Activated T-cell treated with anti-CD3 and anti-CD28 coated beads, Interleukin-2, amount 50 U/mL, for 4 hours (primary cell): ENCODE measurements at places on chromosomes 11 and 22. TPM values are rescaled to one million over a fixed set of nuclear protein-coding genes. Genes with fewer than 3 reads are reported as not detected.

HEPACAM gene
- total RNA-seq: not detected

DNA sequence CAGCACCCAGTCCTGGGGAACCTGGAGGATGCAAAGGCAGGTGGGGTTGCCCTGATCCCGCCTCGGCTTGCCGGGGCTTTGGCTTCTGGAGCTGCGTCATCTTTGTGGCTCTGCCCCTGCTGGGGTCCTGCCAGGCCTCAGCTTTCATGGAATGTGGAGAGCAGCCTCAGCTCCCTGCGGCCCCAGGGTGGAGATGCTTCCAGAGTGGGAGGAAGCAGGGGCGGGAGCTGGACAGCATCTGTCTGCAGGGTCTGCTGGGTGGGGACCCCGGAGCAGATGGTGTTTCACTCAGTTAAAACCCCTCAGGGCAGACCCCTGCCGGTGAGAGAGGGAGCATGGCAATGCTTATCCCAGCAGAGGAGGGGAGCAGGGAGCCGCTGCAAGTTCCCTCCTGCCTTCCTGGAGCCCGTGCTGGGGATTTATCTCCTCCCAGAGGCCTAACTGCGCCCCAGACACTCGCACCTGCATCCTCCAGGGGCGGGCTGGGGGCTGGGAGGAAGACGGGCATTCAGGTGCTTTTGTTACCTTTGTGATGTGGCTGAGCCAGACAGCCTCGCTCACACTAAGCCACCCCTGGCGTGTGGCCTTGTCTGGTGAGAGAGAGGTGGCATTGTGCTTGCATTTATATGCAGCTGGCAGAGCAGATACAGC lies 15.7 kb downstream of the GRIK4 start:
- no peak for DNase-seq

GRCh38 chr11:17014321-17014832 lies at the start of gene PLEKHA7:
TSS of gene PLEKHA7 (minus strand) at chr11:17014414. CDS start at chr11:17014401, 13 bp downstream.
- no peak for DNase-seq

DNA sequence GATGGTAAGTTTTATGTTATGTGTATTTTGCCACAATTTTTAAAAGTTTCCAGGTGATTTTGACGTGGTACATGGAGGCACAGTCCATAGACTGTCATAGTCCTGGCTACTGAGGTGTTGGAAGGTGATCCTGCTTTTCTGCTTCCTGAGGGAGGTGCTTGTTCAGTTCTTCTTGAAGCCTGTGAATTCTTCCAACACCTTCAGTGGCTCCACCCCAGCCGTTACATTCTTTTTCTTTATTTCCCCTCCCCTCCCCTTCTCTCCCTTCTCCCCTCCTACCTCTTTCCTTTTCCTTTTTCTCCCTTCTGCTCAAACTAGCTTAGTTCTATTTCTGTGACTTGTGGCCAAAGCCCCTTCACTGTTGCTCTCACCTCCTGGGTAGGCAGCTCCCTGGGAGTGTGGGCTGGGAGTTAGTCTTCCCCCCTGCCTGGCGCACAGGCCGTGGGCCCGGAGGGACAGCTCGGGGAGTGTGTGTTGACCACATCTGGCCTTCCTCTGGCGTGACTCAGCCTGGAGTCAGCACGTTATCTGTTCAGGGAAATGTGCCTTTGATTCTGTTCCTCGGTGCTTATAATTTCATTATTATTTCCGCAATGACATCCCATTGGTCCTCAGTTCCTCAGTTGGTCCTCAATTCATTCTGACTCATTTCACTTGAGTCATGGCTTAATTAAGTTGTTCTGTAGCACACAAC lies 566.2 kb downstream of the TBC1D22A start:
- no peak for DNase-seq

- no peak for DNase-seq
Measured at GRCh38 chr11:18700375-18700774, 1.8 kb downstream of the TMEM86A start.

DNA sequence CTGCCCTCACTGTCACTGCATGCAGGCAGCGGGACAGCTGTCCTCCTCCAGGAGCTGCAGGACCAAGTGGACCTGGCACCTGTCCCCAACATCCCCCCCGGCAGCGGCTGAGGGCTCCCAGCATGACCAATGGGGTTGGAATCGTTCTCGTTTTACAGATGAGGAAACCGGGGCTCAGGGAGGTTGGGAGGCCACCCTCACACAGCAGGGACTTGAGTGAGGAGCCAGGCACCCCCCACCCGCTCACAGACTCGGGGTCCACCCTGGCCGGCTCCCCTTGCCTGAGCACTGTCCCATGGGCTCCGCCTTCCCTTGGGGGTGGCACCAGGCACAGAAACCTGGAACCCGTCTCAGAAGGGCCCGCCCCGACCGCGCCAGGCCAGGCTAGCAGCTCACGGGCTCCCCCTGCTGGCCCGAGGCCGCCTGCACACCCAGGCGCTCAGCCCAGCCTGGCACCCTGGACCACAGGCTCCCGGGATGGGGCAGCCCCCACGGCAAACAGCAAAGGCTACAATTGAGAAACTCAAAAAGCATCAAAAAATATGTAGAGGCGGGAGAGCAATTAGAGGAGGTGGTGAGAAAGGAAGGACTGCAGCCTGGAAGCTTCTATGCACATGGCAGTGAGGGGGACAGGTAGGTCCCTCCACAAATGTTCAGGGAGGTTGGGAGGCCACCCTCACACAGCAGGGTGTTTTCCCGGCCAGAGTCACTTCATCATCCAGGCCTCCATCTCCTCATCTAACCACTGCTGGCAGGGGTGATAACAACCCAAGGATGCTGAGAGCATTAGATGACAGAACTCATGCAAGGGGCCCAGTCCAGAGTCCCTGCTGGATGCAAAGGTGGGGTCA lies 12.8 kb downstream of the MACROD1 start:
- peak; percentile 71 for DNase-seq

- DNase-seq: no peak
Measured at GRCh38 chr22:21022507-21022906, 7.5 kb downstream of the P2RX6 start.

CBLIF gene
- not detected for total RNA-seq

DNA sequence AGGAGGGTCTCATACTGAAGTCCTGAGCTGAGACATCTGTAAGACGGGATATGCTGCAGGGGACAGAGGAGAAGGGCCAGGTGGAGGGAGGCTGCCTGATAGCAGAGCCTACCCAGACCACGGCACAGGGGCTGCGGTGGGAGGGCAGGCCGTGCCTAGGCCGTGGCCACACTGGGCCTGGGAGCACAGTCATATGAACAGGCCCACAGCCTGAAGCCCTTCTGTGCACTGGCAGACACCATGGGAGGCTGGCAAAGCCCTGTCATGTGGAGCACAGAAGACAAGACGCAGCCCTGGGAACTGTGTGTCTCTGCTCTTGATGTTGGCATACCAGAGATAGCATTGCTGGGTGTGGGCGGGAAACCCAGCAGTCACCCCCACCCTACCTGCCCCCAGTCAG lies 3.3 kb downstream of the SPATA19 start:
- DNase-seq: no peak

PRR33 gene
- not detected for total RNA-seq

- no peak for DNase-seq
Measured at GRCh38 chr11:106681435-106681834, 336.8 kb downstream of the GUCY1A2 start.

PRG3 gene
- not detected for total RNA-seq

GRCh38 chr11:86464509-86465221 lies 90.0 kb downstream of the CCDC81 start:
- DNase-seq: no peak

RIMBP3B gene
- total RNA-seq: 0.61 TPM

- peak; percentile 60 for DNase-seq
Measured at GRCh38 chr22:19478901-19479354, at the start of gene UFD1. TSS of gene UFD1 (minus strand) at chr22:19479193. CDS start at chr22:19479085, 108 bp downstream.

- no peak for DNase-seq
Measured at GRCh38 chr11:102724904-102725500, at the start of gene MMP8. TSS of gene MMP8 (minus strand) at chr11:102724954. CDS start at chr11:102724855, 99 bp downstream.

RDX gene
- total RNA-seq: 34.6 TPM

USP28 gene
- 3.7 TPM for total RNA-seq

- DNase-seq: peak; percentile 58
Measured at GRCh38 chr22:37260901-37261336, 16.9 kb upstream of the RAC2 start.

GRCh38 chr11:3186166-3186953 lies 21.2 kb upstream of the OSBPL5 start:
- DNase-seq: no peak

- DNase-seq: no peak
Measured at GRCh38 chr11:125435461-125436238, 60.4 kb downstream of the FEZ1 start.

DNA sequence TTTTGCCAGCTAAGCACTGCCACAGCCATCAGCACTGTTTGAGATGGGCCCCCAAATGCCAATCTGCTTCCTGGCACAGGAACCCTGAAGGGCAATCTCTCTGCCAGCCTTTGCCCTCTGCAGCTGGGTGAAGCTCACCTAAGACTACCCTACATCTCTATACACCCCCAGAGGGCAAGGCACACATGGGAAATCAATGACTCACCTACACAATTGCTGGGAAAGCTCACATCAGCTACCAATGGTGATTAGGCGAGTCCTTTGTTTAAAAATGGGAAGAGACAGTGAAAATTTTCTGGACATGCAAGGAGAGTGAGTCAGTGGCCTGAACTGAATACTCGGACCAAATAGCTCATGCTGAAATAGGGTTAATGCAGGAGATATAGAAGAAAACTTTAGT lies 12.6 kb upstream of the PRDM11 start:
- DNase-seq: no peak

BBS1 gene
- total RNA-seq: 13.1 TPM

DAGLA gene
- 0.35 TPM for total RNA-seq

DNA sequence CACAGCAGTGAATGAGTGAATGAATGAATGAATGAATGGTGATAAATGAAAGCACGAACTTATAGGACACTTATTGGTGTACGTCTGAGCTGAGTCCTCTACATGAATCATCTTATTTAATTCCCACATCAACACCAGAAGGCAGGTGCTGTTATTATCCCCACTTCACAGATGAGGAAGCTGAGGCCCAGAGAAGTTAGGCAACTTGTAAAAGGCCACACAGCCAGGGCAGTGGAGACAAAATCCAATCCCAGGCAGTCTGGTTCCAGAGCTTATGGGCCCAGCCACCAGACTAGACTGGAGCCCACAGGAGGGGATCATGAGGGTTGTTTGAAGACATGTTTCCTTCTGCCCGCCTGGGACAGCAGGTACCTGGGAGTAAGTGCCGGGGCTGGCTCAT lies 364.0 kb downstream of the MN1 start:
- no peak for DNase-seq

DNA sequence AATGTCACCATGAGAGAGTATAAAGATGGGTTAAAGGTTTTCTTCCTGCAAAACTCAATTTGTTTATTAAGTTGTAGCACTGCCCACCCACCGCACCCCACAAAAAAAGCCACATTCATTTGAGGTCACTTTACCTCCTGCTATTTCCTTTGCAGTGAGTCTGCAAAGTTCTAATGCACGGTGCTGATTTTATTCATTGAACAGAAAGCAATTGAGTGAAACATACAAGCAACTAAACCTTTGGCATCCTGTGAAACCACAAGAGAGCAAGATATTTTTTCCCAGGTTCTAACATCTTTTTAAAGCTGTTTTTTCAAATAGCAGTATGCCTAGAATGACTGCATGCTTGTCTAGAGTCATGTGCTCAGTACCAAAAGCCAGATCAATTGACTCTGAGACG lies 39.0 kb downstream of the RRAS2 start:
- no peak for DNase-seq

TPBGL gene
- 0.47 TPM for total RNA-seq

ME3 gene
- 5.3 TPM for total RNA-seq

SLC22A12 gene
- not detected for total RNA-seq

TMEM191B gene
- total RNA-seq: 1.0 TPM

GRCh38 chr22:40668611-40669411 lies 10.5 kb upstream of the MCHR1 start:
- no peak for DNase-seq

SCGB2A2 gene
- total RNA-seq: not detected

GRCh38 chr11:97525273-97525672 lies 1135.5 kb downstream of the JRKL start:
- no peak for DNase-seq

- DNase-seq: peak; percentile 79
Measured at GRCh38 chr11:7513234-7514098, at the start of gene PPFIBP2. TSS of gene PPFIBP2 (plus strand) at chr11:7513999. CDS start at chr11:7549476, 35,477 bp downstream.

GRCh38 chr11:87560352-87560751 lies 522.6 kb downstream of the TMEM135 start:
- DNase-seq: no peak
